Urinary bladder (tissue), 4 donors: ENCODE measurements at places on chromosomes 5 and 9.

DNA sequence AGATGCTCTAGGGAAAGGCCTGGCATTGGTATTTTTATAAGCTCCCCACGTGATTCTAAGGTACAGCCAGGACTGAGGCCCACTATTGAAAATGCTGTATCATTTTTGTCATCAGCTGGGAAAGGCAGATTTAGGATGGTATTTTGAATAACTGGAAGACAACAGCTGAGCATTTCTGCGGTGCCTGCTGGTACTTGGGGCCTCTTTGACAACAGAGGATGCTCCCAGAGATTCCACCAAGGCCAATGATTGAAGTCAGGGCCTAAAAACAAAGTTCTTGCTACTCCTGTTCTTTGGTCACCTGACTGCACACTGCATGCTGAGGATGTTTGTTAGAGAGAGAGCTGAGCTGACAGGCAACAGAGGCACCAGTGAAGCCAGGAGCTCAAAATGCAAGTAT is 8.1 kb downstream of the FBLL1 start:
- DNase-seq: no peak

DNA sequence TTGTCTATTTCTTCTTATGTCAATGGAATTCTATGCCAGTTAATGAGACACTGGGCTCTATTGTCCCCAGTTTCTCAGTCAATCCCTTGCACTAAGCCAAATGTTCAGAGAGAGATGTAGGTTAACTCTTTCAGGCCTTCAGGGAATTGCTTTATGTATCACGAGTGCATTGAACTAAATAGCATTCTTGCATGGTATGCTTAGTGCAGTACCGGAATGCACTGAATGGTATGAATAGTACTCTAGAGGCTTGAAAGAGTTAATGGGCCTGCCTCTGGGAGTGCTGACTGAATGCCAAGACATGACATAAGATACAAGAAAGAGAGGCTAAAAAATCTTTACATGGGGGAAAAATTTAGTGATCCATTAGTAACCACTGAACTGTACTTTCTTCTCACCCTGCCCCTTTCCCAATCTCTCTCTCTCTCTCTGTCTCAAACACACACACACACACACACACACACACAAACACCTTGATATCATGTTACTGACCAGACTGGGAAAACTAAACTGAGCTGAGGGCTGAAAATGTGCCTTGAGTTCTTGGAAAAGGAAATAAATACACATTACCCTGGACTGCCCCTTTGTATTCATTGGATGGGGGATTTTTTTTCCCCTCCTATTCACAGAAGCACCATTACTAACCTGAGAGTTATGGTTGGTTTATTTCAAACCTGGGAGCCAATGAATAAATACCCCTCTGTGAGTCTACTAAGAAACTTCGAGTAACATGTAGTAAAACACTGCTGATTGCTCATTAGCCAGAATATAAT is 35.4 kb upstream of the TMC1 start:
- DNase-seq: no peak

DNA sequence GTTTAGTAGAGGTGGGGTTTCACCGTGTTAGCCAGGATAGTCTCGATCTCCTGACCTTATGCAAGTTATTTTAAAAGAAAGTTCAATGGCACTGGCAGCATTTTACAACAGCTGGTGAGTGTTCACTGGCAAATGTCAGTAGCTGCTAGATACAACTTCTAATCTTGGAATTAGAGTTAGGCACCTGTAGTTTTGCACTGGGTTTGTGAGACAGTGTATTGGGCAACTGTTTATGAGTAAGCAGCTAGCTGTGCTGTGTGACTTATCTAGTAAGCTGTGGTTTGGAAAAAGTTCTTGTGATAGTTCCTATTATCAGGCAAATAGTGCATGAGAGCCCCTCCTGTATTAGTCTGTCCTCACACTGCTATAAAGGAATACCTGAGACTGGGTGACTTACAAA is 61.5 kb downstream of the UBE2QL1 start:
- DNase-seq: no peak

DNA sequence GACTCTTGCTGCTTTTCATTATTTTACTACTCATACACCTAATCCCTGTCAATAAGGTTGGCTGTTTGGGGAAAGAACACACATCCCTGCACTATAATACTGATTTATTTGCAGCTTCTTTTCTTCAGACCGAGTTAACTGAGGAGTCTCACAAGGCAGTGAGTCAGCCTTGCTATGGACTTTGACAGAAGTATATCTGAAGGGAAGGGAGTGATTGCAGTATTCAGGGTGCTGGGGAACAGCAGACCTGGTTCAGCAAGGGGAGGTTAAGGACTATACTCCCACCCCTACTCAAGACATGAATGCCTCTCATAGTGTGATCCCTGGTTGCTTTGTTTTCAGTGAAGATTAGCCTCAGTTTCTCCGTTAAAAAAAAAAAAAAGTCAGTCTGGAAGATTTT is 99.8 kb downstream of the TLE4 start:
- no peak for DNase-seq

GRCh38 chr5:159877894-159878448 is 38.3 kb upstream of the ADRA1B start:
- DNase-seq: peak; percentile 73

- DNase-seq: no peak
These were observed 199.0 kb upstream of the TARS1 start for GRCh38 chr5:33241802-33242201.

- no peak for DNase-seq
These were observed 46.1 kb upstream of the CLPTM1L start for GRCh38 chr5:1390861-1391600.

DNA sequence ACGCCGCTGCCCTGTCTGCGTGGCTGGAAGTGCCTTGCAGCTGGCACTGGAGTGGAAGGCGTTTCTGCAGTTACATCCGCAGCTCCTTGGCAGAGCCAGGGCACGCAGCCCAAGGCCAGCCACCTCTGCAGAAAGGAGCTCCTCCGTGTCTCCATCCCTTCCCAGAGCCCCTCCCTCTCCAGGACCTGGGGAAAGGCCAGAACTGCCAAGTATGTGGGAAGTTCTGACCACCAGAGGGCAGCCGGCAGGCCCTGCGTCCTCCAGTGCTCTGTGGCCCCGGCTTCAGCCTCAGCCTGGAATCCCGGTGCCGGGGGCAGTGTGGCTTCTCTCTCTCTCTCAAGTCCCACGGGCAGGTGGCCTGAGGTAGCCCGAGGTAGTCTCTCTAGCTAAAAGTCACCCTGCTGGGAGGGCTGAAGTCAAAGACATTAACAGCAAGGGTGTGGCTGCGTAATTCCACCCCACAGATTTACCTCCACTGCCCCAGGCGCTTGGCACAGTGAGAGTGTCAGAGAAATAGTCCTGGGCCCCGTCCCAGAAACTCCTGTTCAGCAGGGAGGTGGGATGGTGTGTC is 101.7 kb upstream of the FCN2 start:
- no peak for DNase-seq

- DNase-seq: no peak
These were observed 24.0 kb downstream of the GALNT10 start for GRCh38 chr5:154214371-154215106.

DNA sequence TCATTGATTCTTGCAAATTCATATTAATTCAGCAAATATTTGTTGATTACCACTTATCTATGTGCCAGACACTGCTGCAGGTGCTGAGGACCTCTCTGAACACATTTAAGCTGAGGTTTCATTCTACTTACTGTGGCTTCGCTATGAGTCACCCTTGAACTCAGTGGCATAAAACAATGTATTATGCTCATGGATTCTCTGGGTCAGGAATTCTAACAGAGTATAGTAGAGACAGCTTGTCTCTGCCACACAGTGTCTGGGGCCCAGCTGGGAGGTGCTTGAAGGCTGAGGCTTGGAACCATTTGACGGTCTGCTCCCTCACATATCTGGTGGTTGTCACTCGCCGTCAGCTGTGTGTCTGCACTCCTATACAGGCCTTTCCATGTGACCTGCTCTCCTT is 124.3 kb upstream of the NR3C1 start:
- no peak for DNase-seq

DNA sequence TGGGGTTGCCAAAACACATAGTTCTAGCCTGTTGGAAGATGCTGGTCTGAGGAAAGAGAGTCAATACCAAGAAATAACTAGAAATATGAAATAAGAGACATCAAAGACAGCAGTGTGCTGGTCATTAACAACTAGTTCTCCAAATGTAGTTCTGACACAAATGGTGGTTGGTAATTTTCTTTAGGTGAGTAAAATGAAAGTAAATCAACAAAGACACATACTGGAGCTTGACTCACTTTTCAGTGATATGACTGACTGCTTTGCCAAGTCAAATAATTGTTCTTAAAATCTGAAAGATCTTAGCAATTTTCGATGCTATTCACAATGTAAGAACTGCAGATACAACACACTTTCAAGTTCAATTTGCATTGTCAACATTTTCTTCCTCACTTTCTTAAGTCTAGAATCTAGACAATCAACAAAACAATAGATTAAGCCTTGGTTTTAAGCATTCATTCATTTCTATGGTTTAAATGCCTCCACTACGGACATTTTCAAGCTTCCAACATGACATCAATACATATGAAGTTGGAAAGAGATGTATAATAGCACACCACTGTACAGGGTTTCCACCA is 166.8 kb upstream of the MAP3K1 start:
- DNase-seq: no peak

DNA sequence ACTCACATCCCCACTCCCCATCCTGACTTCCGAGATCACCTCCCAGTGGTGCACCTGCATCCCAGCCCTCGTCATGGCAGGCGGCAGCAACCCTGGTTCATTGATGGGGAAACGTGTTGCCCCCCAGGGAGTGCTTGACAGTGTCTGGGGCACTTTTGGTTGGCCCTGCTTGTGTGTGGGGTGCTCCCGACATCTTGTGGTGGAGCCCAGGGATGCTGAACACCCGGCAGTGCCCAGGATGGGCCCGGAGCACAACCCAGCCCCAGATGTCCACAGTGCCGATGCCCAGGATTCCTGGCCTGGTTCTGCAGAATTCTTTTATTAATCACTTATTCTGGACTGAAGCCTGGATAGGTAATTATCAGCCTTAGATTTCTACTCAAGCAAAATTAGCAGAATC is 3.7 kb downstream of the MRPL36 start:
- no peak for DNase-seq

DNA sequence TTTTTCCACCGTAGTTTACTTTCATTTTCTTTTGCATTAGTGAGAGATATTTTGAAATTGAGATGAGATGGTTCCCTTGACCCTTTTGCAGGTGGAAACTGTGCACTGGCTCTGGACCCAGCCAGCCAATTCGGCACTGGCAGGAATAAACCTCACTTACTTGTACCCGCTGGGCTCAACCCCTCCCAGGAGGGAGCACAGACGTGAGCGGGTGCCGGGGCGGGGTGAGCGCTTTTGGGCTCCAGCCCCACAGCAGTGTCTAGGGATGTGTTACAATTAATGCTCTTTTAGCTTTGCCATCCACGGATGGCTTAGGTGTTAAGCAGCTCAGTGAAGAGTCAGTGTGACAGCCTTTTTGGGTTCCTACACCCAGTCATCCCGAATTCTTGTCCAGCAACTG is 766.1 kb upstream of the CHD1 start:
- DNase-seq: no peak

DNA sequence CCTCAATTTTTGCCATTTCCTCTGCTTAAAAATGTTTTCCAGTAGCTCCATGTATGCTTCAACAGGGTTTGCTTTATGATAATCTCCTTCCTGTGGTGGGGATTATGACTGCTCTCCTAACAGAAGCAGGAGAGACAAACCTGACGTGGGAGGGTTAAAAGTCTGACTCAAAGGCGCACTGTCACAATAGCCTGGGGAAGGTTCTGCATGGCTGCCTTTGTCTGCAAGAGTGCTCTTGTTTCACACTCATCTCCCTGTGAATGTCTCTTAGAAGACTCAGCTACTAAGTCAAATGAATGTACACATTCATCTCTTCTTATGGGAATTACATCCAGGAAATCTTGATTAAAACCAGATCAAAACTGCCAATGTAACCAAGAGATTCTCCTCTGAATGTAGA is 90.9 kb upstream of the MTAP start:
- DNase-seq: no peak

- no peak for DNase-seq
These were observed 1.4 kb upstream of the LMX1B start for GRCh38 chr9:126612326-126612812.

DNA sequence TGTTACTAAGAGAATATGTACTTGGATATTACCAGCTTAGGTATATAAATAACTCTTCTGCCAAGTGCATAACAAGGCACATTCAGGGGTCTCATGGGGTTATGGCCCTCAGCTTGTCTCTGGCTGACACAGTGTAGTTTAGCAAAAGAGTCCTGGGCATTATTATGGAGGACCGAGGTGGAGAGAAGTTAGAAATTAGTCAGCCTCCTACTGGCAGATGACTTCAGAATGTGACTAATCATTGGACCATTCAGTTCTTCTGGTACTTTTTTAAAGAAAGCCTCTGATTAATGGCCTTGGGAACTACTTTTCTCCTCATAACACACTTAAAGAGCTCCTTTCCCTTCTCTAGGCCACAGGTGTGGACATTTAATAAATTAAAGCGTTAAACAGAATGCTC is 178.9 kb downstream of the SH3GL2 start:
- no peak for DNase-seq

DNA sequence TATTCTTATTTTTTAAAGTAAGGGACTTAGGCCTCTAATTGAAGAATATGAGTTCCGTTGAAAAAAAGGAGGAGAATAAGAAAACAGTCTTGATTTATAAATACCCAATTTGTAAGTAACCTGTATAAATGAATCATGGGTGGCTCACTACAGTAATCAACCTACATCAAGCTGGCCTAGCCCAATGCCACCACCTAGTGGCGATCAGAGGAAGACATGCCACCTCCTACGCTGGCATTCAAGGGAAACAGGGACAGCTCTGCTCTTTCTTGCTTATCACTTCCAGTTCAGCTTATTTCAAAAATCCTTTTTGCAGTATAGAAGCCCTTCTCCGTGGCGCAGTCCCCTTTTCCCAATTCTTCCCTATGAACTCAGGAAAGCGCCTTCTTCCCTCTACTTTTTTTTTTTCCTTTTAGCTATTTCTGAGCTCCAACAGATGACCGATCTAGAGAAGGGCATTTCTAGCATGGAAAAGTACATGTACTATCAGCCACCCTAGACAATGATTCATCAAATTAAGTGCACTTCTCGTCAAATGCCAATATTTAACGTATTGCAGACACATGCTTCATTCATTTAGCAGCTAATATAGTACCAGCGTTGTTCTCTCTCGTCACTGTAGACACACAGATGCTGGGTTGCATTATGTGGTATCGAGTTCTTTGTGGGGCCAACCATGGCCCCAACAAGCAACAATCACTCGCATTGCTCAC is 28.3 kb downstream of the PTPN3 start:
- DNase-seq: peak; percentile 49

GRCh38 chr5:44932922-44933585 is 124.3 kb downstream of the MRPS30 start:
- no peak for DNase-seq

DNA sequence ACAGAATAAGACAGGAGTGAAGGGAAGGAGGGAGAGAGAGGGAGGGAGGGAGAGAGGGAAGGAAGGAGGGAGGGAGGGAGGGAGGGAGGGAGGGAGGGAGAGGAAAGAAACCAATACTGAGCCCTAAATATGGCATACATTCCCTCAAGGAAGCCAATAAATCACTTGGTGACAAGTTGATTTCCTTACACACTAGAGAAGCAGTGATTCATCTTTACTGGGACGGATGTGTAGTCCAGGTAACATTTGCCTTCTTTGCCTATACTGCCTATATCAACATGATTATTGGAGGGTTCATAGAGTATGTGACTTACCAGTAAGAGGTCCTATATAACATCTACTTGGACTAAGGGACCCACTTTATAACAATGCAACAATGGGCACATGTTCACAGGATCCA is 83.2 kb downstream of the TRIM36 start:
- no peak for DNase-seq
